ENCODE measurements at places on chromosomes 12 and 14. TPM values are rescaled to one million over a fixed set of nuclear protein-coding genes. Genes with fewer than 3 reads are reported as not detected.

DNA sequence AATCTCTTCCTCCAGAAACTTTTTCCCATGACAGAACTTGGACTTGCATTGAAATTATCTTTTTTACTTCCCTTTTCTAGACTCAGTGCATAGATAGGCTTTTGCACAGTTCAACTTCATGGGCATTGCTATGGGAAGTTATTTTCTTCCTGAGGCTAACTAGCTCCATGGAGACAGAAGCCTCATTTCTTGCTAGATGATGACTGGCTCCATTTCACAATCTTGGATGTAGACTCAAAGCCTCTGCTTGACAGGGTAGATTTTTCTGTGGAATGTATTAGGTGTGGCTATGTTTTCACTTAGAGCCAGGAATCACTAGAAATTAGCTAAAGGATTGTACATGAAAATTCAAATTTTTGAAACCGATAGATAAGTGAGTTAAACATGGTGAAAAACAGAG, 884.1 kb upstream of the MGAT4C start:
- no peak for DNase-seq
- H3K4me1 ChIP-seq, result no peaks in the 10 kb centered on the region
- H3K27me3 ChIP-seq, result no peaks in the 10 kb centered on the region
- no peaks in the 10 kb centered on the region for H3K36me3 ChIP-seq

DNA sequence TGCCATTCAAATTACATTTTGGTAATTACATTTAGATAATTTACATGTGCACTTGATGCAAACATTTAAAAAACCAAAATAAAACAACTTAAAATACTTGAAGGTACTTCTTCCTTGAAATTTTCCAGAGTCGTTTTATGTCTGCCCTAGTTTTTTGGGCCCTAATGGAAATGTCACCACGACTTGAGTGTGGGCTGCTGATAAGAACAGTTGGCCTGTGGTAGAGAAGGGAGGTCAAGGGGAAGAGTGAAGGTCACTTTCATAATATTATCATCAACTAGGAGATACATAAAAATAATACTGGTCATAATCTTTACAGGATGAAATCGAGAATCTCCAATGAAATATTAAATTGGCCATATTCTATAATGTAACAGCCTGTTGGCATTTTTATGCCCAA, 23.1 kb downstream of the ZDHHC17 start:
- H3K36me3 ChIP-seq, result peaks cover 6% of the 10 kb centered on the region
- H3K27ac ChIP-seq, result no peak overlapping the region
- no peak overlapping the region for H3K4me3 ChIP-seq
- peaks cover 10% of the 10 kb centered on the region for H3K4me1 ChIP-seq

Gene TCL1B
- not detected for total RNA-seq

GRCh38 chr12:51869931-51870330, 18.0 kb upstream of the ANKRD33 start:
- no peaks in the 10 kb centered on the region for H3K36me3 ChIP-seq
- DNase-seq, result no peak
- peaks cover 63% of the 10 kb centered on the region for H3K27me3 ChIP-seq
- no peak overlapping the region for H3K27ac ChIP-seq
- peaks cover 7% of the 10 kb centered on the region for H3K4me1 ChIP-seq

DNA sequence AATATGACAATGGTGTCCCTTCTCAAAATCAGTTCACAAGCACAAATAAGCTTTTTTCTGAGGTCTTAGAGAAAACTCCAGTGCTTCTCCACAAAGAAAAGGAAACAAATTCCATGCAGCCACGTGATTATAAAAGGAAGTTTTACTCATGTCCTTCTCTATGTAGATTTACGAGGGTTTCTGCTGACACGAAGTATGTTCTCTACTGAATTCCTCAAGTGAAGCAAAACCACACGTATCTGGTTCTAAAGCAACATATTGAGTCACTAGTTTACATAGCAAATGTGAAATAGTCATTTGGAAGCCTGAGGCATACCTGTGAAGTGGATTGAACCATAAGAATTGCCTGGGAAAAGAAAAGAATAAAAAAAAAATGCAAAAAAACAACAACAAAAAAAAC, 31.9 kb downstream of the BMP4 start:
- H3K4me3 ChIP-seq, result no peak overlapping the region
- H3K36me3 ChIP-seq, result no peaks in the 10 kb centered on the region
- no peak for DNase-seq
- no peaks in the 10 kb centered on the region for H3K27me3 ChIP-seq

- DNase-seq, result no peak
- peaks cover 3% of the 10 kb centered on the region for H3K27me3 ChIP-seq
- H3K4me1 ChIP-seq, result peaks cover 35% of the 10 kb centered on the region
- peak overlapping the region; percentile 93 for H3K4me3 ChIP-seq
- peaks cover 43% of the 10 kb centered on the region for H3K36me3 ChIP-seq
- H3K27ac ChIP-seq, result peak overlapping the region; percentile 18
Measured at GRCh38 chr12:94457311-94457710, 2.4 kb downstream of the CEP83 start.

- no peaks in the 10 kb centered on the region for H3K36me3 ChIP-seq
- no peak overlapping the region for H3K4me3 ChIP-seq
- no peaks in the 10 kb centered on the region for H3K27me3 ChIP-seq
- no peaks in the 10 kb centered on the region for H3K4me1 ChIP-seq
- no peak for DNase-seq
- no peak overlapping the region for H3K27ac ChIP-seq
Measured at GRCh38 chr12:99334285-99335056, 313.1 kb upstream of the GARIN6 start.

GRCh38 chr12:101891462-101891971, 14.1 kb downstream of the DRAM1 start:
- no peaks in the 10 kb centered on the region for H3K36me3 ChIP-seq
- H3K4me3 ChIP-seq, result no peak overlapping the region
- peaks cover 5% of the 10 kb centered on the region for H3K4me1 ChIP-seq
- H3K27me3 ChIP-seq, result no peaks in the 10 kb centered on the region
- no peak overlapping the region for H3K27ac ChIP-seq

GRCh38 chr14:102776761-102777710, at the start of gene TRAF3:
Gene TRAF3, plus strand, starts transcription at chr14:102777449. Its CDS starts 92,753 bp downstream, at chr14:102870202.
- DNase-seq, result peak; percentile 86
- H3K27me3 ChIP-seq, result no peaks in the 10 kb centered on the region
- H3K4me1 ChIP-seq, result peaks cover 58% of the 10 kb centered on the region
- peak within 1 kb of the TSS; percentile 91 for H3K4me3 ChIP-seq
- peaks cover 27% of the 10 kb centered on the region for H3K36me3 ChIP-seq
- peak within 1 kb of the TSS; percentile 91 for H3K27ac ChIP-seq

DNA sequence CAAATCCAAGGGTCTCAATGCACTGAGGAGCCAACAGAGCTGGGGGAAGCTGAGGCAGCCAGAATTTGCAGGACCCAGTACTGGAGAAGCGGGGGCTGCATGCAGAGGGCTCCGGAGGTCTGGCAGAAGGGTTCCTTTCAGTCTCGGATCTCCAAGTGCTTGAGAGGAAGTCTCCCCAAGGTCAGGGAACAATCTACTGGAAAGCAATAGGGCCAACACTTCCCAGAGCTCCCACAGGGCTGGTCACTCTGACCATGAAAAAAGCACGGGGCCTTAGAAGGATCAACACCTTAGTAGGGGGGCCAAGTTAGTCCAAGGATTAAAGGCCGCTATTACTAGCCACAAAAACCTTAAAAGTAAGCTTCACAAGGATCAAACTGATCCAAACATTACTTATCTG, 31.7 kb downstream of the SPPL3 start:
- H3K4me3 ChIP-seq, result no peak overlapping the region
- H3K36me3 ChIP-seq, result peaks cover 2% of the 10 kb centered on the region
- H3K4me1 ChIP-seq, result peaks cover 16% of the 10 kb centered on the region
- H3K27ac ChIP-seq, result no peak overlapping the region

- no peak overlapping the region for H3K4me3 ChIP-seq
- DNase-seq, result no peak
- no peaks in the 10 kb centered on the region for H3K4me1 ChIP-seq
Measured at GRCh38 chr12:127516467-127516866, 750.5 kb upstream of the TMEM132C start.

Gene LRP10
- 46.0 TPM for total RNA-seq

DNA sequence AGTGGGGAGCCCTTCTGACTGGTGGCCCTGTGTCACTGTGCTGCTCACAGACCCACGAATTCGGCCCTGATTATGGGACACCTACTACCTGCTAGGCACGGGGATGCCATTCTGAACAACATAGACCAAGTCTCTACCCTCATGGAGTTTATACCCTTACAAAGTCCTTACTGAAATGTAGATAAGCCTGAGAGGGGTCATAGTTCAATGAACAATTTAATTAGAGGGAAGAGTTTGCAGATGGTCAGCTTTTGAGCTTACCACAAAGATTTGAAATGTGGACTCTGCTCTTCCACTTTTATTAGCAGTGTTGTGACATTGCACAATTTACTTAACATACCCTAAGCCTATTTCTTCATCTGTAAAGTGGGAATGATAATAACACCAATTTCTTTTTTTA, 161.1 kb downstream of the MYRFL start:
- no peak overlapping the region for H3K4me3 ChIP-seq
- no peak overlapping the region for H3K27ac ChIP-seq
- H3K36me3 ChIP-seq, result no peaks in the 10 kb centered on the region

Gene LRP1-AS
- total RNA-seq, result not detected

DNA sequence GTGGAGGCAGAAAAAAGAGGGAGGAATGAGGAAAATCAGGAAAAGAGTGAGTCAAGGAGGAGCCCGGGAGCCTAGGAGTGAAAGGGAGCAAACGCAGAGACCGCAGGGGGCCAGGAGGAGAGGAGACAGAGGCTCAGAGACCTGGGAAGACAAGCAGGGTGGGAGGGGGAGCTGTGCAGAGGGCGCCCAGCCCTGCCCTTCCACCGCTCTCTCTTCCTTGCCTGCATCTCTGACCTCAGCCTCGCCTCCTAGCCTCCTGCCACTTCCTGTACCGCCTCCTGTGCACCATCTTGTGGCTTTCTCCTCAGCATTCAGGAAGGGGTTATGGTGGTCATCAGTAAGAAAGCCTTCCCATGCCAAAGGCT, 1.3 kb downstream of the CLSTN3 start:
- H3K4me3 ChIP-seq, result peak overlapping the region; percentile 96
- H3K27ac ChIP-seq, result peak overlapping the region; percentile 91
- peaks cover 37% of the 10 kb centered on the region for H3K4me1 ChIP-seq
- peak; percentile 30 for DNase-seq
- no peaks in the 10 kb centered on the region for H3K27me3 ChIP-seq

- H3K36me3 ChIP-seq, result peaks cover 48% of the 10 kb centered on the region
- peak overlapping the region; percentile 82 for H3K27ac ChIP-seq
- DNase-seq, result peak; percentile 61
- peak overlapping the region; percentile 67 for H3K4me3 ChIP-seq
Measured at GRCh38 chr14:61444215-61444768, 122.9 kb downstream of the PRKCH start.

GRCh38 chr12:11967376-11968047, 103.2 kb upstream of the BCL2L14 start:
- H3K27ac ChIP-seq, result peak overlapping the region; percentile 1
- H3K36me3 ChIP-seq, result peaks cover 23% of the 10 kb centered on the region
- DNase-seq, result no peak
- no peaks in the 10 kb centered on the region for H3K27me3 ChIP-seq

Gene NUDT4
- total RNA-seq, result 90.9 TPM

Gene KRT79
- not detected for total RNA-seq

GRCh38 chr14:19800282-19801117, 3.1 kb upstream of the OR4N2 start:
- no peaks in the 10 kb centered on the region for H3K4me1 ChIP-seq
- H3K27me3 ChIP-seq, result no peaks in the 10 kb centered on the region
- no peak overlapping the region for H3K27ac ChIP-seq
- H3K36me3 ChIP-seq, result no peaks in the 10 kb centered on the region
- DNase-seq, result no peak
- H3K4me3 ChIP-seq, result no peak overlapping the region

Gene SNW1
- 118 TPM for total RNA-seq

Gene BDKRB2
- not detected for total RNA-seq

Gene NTF3
- not detected for total RNA-seq

DNA sequence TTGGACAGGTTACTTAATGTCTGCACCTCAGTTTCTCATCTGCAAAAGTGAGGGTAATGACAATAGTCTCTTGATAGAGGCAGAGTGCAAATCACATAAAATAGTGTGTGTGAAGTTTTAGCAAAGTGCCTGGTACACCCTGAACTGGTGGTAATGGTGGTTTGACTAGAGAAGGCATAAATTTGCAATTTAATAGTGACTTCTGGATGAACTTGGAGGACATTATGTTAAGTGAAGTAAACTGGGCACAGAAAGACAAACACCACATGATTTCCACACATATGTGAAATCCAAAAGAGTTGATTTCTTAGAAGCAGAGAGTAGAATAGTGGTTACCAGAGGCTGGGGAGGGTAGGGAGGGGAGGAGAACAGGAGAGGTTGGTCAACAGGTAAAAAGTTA, 54.8 kb upstream of the FUT8 start:
- peaks cover 51% of the 10 kb centered on the region for H3K36me3 ChIP-seq
- H3K27ac ChIP-seq, result peak overlapping the region; percentile 76
- H3K27me3 ChIP-seq, result no peaks in the 10 kb centered on the region
- peak overlapping the region; percentile 37 for H3K4me3 ChIP-seq
- H3K4me1 ChIP-seq, result peaks cover 85% of the 10 kb centered on the region

Gene BBOF1
- total RNA-seq, result 0.51 TPM

GRCh38 chr14:97164021-97164420, 366.8 kb downstream of the VRK1 start:
- H3K4me1 ChIP-seq, result no peaks in the 10 kb centered on the region
- no peak for DNase-seq
- H3K27me3 ChIP-seq, result no peaks in the 10 kb centered on the region
- H3K27ac ChIP-seq, result no peak overlapping the region
- H3K4me3 ChIP-seq, result no peak overlapping the region

- peaks cover 41% of the 10 kb centered on the region for H3K4me1 ChIP-seq
- H3K36me3 ChIP-seq, result peaks cover 6% of the 10 kb centered on the region
Measured at GRCh38 chr12:53504004-53504920, 3.0 kb downstream of the NPFF start.

Gene PMEL
- not detected for total RNA-seq

Gene BMP4
- not detected for total RNA-seq

- H3K4me1 ChIP-seq, result no peaks in the 10 kb centered on the region
- no peak overlapping the region for H3K4me3 ChIP-seq
- no peak overlapping the region for H3K27ac ChIP-seq
- DNase-seq, result no peak
- no peaks in the 10 kb centered on the region for H3K27me3 ChIP-seq
Measured at GRCh38 chr12:127429551-127430285, 837.3 kb upstream of the TMEM132C start.

GRCh38 chr14:105450864-105451720, 23.5 kb upstream of the CRIP2 start:
- no peak overlapping the region for H3K4me3 ChIP-seq
- no peaks in the 10 kb centered on the region for H3K4me1 ChIP-seq
- no peak for DNase-seq
- H3K27me3 ChIP-seq, result no peaks in the 10 kb centered on the region

Data from activated T-helper 1 cell treated with anti-CD3 and anti-CD28 coated beads, Interleukin-12 subunit alpha, Interleukin-12 subunit beta, Interleukin-2, Interleukin-4 antibody, amounts not matched to agents 30 ng/mL and 10 ng/mL and 1 ng/mL, durations not matched to agents 14 hours and 24 hours and 36 hours (primary cell).